Psoas muscle (tissue), 8 donors: ENCODE measurements at places on chromosomes 5 and 9. TPM values are rescaled to one million over a fixed set of nuclear protein-coding genes. Genes with fewer than 3 reads are reported as not detected.

DNA sequence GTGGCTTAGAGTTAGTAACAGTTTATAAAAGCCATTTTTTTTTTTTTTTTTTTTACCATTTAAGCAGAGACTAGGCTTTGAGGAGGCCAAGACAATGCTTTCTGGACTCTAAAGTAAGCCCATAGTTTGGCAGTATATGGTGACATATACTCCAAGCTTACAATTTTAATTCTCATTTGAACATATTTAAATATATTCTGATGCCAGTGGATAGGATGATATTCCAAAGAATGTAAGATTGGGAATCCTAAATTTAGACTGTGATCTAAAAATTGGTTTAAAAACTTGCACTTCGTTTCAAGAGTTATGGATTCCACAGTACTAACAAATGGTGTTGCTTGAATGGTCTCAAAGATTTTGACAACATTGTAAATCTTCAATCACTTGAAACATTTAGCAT is 112.1 kb downstream of the CWC27 start:
- H3K4me1 ChIP-seq, result no peaks in the 10 kb centered on the region
- no peak for DNase-seq
- no peak overlapping the region for H3K4me3 ChIP-seq
- no peaks in the 10 kb centered on the region for H3K36me3 ChIP-seq
- H3K27ac ChIP-seq, result no peak overlapping the region

DNA sequence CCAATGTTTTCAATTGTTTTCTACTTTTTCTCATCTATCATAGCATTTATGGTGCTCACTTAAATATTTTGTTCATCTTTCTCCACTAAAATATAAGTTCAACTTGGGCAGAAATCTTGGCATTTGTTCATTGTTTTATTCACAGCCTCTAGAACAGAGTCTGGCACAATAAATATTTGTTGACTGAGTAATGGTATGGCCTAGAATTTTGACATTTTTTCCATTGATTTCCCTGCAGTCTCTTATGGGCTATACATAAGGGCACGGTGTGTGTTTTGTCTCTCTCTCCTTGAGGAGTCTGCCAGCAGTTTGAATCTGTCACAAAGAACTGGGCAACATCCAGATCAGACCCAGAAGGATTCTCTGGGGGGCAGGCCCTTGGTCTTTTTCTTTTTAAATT is 379.7 kb downstream of the TMEM38B start:
- no peak for DNase-seq
- no peak overlapping the region for H3K27ac ChIP-seq
- H3K27me3 ChIP-seq, result no peaks in the 10 kb centered on the region
- H3K4me1 ChIP-seq, result no peaks in the 10 kb centered on the region
- H3K36me3 ChIP-seq, result no peaks in the 10 kb centered on the region
- H3K4me3 ChIP-seq, result no peak overlapping the region

GRCh38 chr5:86565197-86565789 is 52.4 kb upstream of the COX7C start:
- H3K27me3 ChIP-seq, result no peaks in the 10 kb centered on the region
- H3K4me3 ChIP-seq, result no peak overlapping the region
- no peaks in the 10 kb centered on the region for H3K4me1 ChIP-seq
- no peak overlapping the region for H3K27ac ChIP-seq

GRCh38 chr9:114930056-114930812 is at the start of gene TNFSF8:
Gene TNFSF8, minus strand, starts transcription at chr9:114930591. Its CDS starts 288 bp downstream, at chr9:114930303.
- H3K4me1 ChIP-seq, result no peaks in the 10 kb centered on the region
- H3K36me3 ChIP-seq, result no peaks in the 10 kb centered on the region

- H3K27me3 ChIP-seq, result peaks cover 4% of the 10 kb centered on the region
- no peaks in the 10 kb centered on the region for H3K4me1 ChIP-seq
- no peak for DNase-seq
- no peak overlapping the region for H3K27ac ChIP-seq
These were observed 109.6 kb downstream of the FGF18 start for GRCh38 chr5:171528865-171529614.

The FGF1 gene
- 0.74 TPM for total RNA-seq

The C9orf72 gene
- 12.9 TPM for total RNA-seq

The FAM174A gene
- 38.4 TPM for total RNA-seq
